ENCODE measurements at places on chromosomes 1 and 21.

DNA sequence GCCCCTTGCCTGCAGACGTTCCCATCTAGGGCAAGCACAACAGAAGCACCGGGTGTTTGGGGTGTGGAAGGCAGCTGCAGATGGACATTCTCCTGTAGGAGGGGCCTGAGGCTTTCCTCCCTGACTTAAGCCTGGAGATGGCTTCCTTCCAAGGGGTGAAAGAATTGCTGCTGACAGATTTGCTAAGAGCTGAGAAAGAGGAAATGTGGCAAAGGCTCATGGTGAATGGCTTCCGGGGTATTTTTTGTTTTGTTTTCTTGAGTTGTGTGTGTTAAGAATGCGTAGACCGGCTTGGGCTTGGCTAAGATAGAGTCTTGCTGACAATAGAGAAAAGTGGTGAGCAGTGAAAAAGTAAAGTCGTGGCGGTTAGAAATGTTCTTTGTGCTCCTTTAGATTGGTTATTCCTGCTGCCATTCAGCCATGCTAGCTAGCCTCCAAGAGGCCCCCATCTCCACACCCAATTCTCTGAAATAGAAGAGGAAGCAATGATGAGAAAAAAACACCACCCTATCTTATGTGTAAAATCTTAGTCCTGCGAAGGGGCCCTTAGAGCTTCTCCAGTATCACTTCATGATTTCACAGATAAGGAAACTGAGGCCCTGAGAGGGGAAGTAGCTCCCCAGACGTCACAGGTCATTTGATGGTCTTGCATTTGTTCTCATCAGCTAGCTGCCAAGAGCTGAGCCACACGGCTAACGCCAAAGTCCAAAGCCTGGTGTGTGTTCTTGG is 36.9 kb downstream of the EIF2D start:
- H3K4me3 ChIP-seq: no peak overlapping the region
- H3K4me1 ChIP-seq: no peaks in the 10 kb centered on the region
- no peaks in the 10 kb centered on the region for H3K27me3 ChIP-seq
- H3K36me3 ChIP-seq: no peaks in the 10 kb centered on the region
- peak; percentile 76 for DNase-seq

- no peaks in the 10 kb centered on the region for H3K36me3 ChIP-seq
- peak within 1 kb of the TSS; percentile 82 for H3K4me3 ChIP-seq
- peak; percentile 85 for DNase-seq
- peaks cover 45% of the 10 kb centered on the region for H3K4me1 ChIP-seq
- H3K27ac ChIP-seq: peak within 1 kb of the TSS; percentile 97
- no peaks in the 10 kb centered on the region for H3K27me3 ChIP-seq
These were observed at the start of gene SH3GLB1 for GRCh38 chr1:86704458-86704971. Gene SH3GLB1 (plus strand): TSS chr1:86704576. CDS start chr1:86704900, 324 bp downstream.

- H3K27ac ChIP-seq: no peak overlapping the region
- H3K4me3 ChIP-seq: no peak overlapping the region
- no peak for DNase-seq
These were observed 100.2 kb downstream of the HMCN1 start for GRCh38 chr1:185834371-185834905.

DNA sequence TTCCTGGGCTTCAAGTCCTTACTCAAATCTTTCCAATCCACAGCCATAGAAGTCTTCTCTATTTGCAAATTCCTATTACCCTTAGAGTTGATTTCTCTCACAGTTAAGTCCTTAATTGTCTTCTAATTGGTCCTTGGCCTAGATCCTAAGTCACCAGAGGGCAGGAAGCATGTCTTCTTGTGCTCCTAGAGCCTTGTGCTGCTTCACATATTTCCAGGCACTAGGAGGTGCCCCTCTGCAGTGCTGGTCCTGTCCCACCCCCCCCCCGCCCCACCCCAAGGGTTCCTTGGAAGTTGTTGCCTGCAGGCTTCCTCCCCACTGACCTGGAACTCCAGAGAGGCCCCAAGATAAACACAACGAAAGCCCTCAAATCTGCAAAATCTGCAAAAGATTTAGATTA is 28.1 kb upstream of the TARBP1 start:
- H3K4me3 ChIP-seq: no peak overlapping the region
- no peaks in the 10 kb centered on the region for H3K27me3 ChIP-seq
- no peaks in the 10 kb centered on the region for H3K36me3 ChIP-seq
- no peak for DNase-seq

DNA sequence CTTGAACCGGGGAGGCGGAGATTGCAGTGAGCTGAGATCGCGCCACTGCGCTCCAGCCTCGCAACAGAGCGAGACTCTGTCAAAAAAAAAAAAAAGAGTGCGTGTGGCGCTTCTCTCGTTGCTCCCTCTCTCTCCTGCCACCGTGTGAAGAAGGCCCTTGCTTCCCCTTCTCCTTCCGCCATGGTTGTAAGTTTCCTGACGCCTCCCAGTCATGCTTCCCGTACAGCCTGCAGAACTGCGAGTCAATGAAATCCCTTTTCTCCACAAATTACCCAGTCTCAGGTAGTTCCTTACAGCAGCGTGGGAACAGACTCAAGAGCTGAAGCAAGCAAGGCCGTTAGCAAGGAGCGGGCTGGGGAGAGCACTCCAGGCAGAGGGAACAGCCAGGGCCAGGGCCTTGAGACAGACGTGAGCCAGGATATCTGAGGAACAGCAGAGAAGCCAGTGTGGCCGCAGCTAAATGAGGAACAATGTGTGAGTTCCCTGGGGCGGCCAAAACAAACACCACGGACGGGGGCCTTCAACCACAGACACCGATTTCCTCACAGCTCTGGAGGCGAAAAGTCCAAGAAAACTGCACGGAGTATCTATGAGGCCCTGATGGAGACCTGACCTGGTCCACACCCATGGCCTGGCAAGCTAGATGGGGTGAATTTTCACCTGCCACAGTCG is 54.2 kb upstream of the ETS2 start:
- DNase-seq: peak; percentile 94
- H3K27ac ChIP-seq: peak overlapping the region; percentile 17
- H3K4me1 ChIP-seq: peaks cover 30% of the 10 kb centered on the region
- H3K4me3 ChIP-seq: no peak overlapping the region
- H3K27me3 ChIP-seq: no peaks in the 10 kb centered on the region

GRCh38 chr1:59595774-59596173 is 219.0 kb upstream of the HOOK1 start:
- no peak overlapping the region for H3K27ac ChIP-seq
- DNase-seq: no peak
- no peaks in the 10 kb centered on the region for H3K4me1 ChIP-seq
- H3K36me3 ChIP-seq: no peaks in the 10 kb centered on the region
- no peaks in the 10 kb centered on the region for H3K27me3 ChIP-seq
- no peak overlapping the region for H3K4me3 ChIP-seq

- no peaks in the 10 kb centered on the region for H3K36me3 ChIP-seq
- H3K4me3 ChIP-seq: no peak overlapping the region
- H3K27ac ChIP-seq: no peak overlapping the region
- no peaks in the 10 kb centered on the region for H3K27me3 ChIP-seq
These were observed 187.4 kb downstream of the KCNK2 start for GRCh38 chr1:215269955-215270354.

DNA sequence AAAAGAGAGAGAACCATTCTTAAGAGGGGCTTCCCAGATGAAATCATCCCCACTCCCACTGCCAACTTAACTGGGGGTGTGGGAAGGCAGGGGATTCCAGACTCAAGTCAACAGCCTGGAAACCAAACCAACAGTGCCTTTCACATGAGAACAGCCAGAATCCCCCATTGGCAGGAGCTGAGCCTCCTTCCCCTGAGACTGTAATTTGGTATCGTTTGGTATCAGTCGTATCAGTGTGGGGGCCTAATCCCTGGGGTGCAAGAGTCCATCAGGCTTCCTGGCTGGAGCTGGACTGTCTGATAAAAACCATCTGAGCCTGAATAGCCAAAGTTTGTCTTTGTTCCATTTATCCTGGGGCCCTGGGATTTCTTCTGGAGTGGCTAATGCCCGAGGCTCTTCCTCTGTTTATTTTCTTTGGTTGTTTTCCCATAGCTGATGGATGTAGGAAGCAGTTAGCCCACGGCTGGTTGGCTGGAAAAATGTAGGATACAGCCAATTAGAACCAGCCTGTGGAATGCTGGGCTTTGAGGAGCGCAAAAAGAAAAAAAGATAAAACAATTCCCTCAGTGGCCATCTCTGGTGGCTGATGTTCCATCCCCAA is 84.6 kb downstream of the LAMC2 start:
- H3K4me3 ChIP-seq: no peak overlapping the region
- H3K27me3 ChIP-seq: no peaks in the 10 kb centered on the region
- H3K4me1 ChIP-seq: no peaks in the 10 kb centered on the region
- peak overlapping the region; percentile 7 for H3K27ac ChIP-seq
- DNase-seq: no peak

GRCh38 chr1:11682287-11682771 is 1.4 kb upstream of the MAD2L2 start:
- DNase-seq: no peak
- no peak overlapping the region for H3K27ac ChIP-seq
- no peaks in the 10 kb centered on the region for H3K36me3 ChIP-seq
- peaks cover 13% of the 10 kb centered on the region for H3K4me1 ChIP-seq
- no peak overlapping the region for H3K4me3 ChIP-seq

- H3K4me3 ChIP-seq: no peak overlapping the region
- no peaks in the 10 kb centered on the region for H3K27me3 ChIP-seq
- H3K36me3 ChIP-seq: peaks cover 61% of the 10 kb centered on the region
These were observed 36.0 kb upstream of the IL19 start for GRCh38 chr1:206734499-206735142.

DNA sequence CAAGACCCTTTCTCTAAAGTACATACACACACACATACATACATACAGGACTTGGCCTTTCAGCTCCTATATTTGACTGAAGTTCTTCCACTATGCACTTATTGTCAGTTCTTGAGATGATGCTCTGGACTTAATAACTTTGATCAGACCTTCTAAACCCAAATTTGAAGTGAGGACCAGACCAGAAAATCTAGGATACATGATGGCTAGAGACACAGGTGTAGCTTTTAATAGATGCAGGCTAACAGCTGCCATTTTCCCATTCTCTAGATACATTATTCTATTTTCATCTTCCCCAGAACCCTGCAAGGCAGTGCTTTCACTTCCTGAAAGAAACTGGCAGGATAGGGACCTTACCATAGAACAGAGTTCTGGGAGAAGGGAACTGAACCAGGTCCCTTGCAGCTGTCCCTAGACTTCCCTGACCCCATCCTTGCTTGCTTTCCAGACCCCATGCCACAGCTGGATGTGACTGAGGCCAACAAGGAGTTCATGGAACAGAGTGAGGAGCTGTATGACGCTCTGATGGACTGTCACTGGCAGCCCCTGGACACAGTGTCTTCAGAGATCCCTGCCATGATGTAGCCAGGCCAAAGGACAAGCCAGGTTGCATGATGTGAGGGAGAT is 14.9 kb upstream of the RAB42 start:
- H3K27me3 ChIP-seq: no peaks in the 10 kb centered on the region
- no peaks in the 10 kb centered on the region for H3K4me1 ChIP-seq
- H3K4me3 ChIP-seq: no peak overlapping the region
- H3K36me3 ChIP-seq: peaks cover 59% of the 10 kb centered on the region
- H3K27ac ChIP-seq: no peak overlapping the region

DNA sequence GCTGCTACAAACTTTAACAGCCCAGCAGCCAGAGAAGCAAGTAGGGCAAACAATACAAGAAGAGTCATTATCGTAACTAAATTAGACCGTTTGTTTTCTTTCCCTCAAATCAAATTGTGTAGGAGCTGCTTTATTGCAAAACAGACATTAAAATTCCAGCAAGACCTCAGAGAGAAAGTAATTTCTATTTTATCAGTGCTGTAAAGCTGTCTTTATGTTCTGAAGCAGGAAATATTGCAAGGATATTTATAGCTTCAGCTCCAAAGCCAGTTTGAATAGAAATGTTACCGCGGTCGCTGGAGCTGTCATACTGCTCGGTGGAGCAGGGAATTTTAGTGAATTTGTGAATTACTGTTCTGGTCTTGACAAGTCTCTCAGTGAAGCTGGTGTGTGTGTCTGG is 503.8 kb upstream of the PLXNA2 start:
- DNase-seq: no peak
- H3K4me1 ChIP-seq: no peaks in the 10 kb centered on the region
- H3K27ac ChIP-seq: no peak overlapping the region
- no peaks in the 10 kb centered on the region for H3K36me3 ChIP-seq

DNA sequence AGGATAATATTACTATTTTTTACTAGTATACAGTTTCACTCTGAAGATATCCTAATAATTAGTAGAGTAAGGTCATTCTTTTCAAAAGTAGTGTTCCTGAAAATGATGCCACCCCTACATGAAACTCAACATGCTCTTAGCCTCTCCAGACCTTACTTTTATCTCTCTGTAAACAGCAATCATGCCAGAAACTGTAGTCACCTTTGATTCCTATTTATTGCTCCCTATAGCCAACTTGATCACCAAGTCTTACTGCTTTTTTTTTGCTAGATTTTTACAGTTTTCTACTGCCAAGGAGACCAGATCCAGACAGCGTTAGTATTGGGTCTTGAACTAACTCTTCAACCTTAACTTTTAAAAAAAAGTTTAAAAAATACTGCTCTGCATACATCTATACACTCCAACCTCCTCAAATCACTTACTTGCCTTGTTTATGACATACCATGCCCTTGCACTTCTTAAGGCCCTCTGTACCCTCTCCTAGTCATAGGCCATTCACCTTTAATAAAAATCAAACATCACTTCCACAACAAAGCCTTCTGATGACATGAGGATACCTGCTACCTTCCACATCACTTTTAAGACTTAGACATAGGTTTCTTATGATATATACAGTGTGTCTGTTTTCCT is 36.1 kb downstream of the ZNHIT6 start:
- no peak overlapping the region for H3K4me3 ChIP-seq
- no peaks in the 10 kb centered on the region for H3K4me1 ChIP-seq
- H3K27me3 ChIP-seq: no peaks in the 10 kb centered on the region
- H3K27ac ChIP-seq: no peak overlapping the region
- peaks cover 17% of the 10 kb centered on the region for H3K36me3 ChIP-seq
- DNase-seq: no peak

GRCh38 chr1:8543965-8544364 is 226.1 kb downstream of the SLC45A1 start:
- no peaks in the 10 kb centered on the region for H3K27me3 ChIP-seq
- H3K4me3 ChIP-seq: no peak overlapping the region

GRCh38 chr1:211711315-211711705 is 35.9 kb upstream of the NEK2 start:
- no peak overlapping the region for H3K4me3 ChIP-seq
- H3K36me3 ChIP-seq: no peaks in the 10 kb centered on the region
- H3K27me3 ChIP-seq: no peaks in the 10 kb centered on the region
- H3K27ac ChIP-seq: no peak overlapping the region
- no peaks in the 10 kb centered on the region for H3K4me1 ChIP-seq

- no peaks in the 10 kb centered on the region for H3K4me1 ChIP-seq
- no peaks in the 10 kb centered on the region for H3K27me3 ChIP-seq
- no peak overlapping the region for H3K4me3 ChIP-seq
- no peak for DNase-seq
- H3K27ac ChIP-seq: peak overlapping the region; percentile 52
These were observed 7.7 kb upstream of the CD34 start for GRCh38 chr1:207918581-207918980.
